Fibroblast of upper back skin (primary cell): ENCODE measurements at places on chromosomes 5 and 9.

GRCh38 chr5:135136546-135136945, 102.5 kb upstream of the PITX1 start:
- no peak for DNase-seq

DNA sequence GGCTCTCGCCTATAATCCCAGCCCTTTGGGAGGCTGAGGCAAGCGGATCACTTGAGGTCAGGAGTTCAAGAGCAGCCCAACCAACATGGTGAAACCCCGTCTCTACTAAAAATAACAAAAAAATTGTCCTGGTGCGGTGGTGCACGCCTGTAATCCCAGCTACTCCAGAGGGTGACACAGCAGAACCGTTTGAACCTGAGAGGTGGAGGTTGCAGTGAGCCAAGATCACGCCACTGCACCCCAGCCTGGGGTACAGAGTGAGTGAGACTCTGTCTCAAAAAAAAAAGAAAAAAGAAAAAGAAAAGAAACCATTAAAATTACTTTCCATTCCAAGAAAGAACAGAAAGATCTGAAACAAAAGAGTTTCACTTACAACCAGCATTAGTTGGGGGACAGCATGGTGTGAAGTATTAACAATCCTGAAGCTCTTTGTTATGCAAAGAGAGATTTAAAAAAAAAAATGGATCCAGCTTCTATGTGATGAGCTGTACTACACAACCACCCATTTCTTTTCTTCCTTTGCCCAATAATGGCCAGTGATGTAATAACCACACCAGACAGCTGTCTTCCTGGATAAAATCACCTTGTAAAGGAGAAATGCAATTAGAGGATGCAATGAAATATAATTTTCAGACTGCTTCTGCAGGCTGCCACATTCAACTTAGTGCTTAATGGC, 76.9 kb downstream of the MED27 start:
- DNase-seq: peak; percentile 22

- no peak for DNase-seq
Observed at GRCh38 chr9:133945314-133945975, 46.7 kb downstream of the VAV2 start.

DNA sequence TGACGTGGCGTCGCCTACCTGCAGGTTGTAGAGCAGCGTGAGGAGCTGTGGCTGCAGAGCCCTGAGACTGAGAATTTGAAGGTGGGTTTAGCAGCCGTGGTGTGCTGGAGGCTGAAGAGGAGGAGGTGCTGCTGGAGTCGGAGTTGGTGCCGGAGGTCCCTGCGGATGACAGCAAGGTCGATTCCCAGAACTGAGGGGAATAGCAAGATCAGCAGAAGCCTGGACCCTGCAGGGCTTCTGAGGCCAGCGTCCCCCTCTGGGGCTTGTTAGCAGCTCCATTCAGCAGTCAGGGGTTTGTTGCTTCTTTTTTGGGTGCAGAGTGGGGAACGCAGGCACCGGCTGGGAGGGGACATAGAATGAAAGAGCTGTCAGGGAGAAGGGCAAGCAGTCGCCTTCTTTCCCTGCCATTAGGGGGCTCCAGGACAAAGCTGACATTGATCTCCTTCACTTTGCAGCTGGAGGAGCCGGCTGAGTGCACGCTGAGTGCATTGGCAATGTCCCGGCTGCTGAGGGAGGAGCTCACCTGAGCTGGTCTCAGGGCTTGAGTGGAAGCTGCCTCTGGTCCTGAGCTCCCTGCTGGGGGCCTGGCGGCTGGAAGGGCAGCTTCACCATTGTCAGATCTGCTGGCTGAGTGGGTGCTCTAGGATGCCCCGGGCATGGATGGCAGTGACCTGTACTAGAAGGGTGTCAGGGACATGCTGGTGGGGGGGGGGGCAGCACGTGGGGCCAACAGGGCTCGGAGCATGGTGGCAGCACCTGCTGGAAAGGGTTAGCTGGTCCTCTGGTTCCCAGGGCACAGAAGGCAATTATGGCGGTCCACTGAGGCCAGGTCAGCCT, 20.8 kb downstream of the OBP2B start:
- no peak for DNase-seq

DNA sequence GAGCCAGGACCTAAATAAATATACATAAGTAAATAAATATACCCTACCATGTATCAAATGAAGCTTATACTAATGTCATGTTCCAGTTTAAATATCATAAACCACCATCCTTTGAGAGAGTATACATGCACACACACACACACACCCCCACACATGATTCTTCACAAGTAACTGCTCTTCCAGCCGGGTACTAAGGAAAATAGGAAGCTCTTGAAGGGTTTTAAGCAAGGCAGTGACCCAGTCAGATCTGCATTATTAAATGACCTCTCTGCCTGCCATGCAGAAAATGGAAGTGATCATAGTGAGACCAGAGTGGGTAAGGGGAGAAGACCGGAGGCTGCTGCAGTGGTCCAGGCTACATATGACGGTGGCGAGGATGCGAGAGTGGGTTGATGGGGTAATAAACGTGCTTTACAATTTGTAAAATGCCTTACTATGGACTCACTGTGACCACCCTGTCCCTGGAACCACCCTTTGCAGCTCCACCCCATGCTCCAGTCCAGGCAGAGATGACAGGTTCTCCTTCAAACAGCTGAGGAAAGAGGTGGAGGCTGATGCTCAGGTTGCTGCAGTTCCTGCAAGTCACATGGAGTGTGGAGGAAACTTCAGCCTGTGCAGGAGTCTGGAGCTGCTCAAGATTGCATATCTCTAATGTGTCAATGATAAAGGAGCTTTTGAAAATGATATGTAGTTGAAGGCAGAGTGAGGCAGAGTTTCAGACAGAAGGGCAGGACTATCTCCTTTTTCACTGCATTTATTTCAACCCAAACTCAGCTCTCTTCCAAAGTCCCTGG, 38.8 kb upstream of the NDFIP1 start:
- no peak for DNase-seq

DNA sequence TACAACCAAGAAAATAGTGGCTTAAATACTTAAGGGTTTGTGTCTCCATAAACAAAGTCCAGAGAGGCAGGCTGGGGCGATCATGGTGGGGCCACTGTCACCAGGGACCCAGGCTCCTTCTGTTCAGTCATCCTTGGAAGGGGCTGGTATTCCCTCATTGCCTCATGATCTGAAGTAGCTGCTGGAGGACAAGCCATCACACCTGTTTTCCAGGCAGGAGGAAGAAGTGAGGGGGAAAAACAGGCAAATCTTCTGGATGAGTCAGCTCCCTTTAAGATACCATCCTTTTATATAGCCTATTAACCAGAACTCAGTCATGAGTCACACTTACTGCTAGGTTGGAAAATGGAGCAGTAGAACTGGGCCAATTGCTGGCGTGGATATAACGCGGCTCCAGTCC, 92.3 kb downstream of the DAP start:
- no peak for DNase-seq

DNA sequence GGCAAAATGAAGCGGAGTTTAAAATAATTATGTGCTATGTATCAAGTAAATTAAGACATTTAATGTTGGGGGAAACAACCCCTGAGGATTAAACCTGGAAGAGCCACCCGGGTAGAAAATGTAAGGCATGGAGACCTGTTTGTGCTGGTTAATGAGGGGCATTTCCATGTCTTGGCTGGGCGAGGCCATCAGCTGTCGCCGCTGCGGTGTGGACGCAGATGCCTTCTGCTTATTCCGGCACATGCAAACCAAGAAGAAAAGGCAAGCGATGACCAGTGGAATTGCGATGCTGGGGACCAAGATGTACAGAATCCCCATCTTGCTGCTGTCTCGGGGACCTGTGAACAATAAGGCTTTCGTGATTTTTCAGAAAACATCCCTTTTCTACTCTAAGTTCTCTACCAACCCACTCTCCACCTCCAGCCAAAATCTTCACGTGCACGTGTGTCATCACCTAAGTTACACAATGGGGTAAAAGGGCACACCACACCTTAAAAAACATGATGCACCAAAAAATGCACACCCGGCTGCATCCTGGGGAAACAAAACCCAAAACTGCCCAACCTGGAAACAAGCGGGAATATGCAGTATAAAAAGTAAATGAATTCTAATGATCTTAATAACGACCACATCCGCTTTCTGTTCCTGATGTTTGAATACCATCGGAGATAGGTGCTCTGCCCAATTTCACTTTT, 223.5 kb downstream of the ROR2 start:
- DNase-seq: no peak

GRCh38 chr5:169347786-169348185, 46.8 kb upstream of the SLIT3 start:
- DNase-seq: peak; percentile 80

- DNase-seq: no peak
Observed at GRCh38 chr5:148915224-148915817, 88.9 kb downstream of the ADRB2 start.

DNA sequence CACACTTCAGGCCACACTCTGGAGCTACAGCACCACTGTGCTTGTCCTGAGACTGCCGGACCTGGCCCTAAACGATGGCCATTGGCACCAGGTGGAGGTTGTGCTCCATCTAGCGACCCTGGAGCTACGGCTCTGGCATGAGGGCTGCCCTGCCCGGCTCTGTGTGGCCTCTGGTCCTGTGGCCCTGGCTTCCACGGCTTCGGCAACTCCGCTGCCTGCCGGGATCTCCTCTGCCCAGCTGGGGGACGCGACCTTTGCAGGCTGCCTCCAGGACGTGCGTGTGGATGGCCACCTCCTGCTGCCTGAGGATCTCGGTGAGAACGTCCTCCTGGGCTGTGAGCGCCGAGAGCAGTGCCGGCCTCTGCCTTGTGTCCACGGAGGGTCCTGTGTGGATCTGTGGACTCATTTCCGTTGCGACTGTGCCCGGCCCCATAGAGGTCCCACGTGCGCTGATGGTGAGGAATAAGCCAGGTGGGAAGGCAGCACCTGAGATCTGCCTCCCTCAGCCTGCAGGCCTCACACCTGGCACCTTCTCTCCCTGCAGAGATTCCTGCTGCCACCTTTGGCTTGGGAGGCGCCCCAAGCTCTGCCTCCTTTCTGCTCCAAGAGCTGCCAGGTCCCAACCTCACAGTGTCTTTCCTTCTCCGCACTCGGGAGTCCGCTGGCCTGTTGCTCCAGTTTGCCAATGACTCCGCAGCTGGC, 14.7 kb downstream of the CRB2 start:
- DNase-seq: no peak

DNA sequence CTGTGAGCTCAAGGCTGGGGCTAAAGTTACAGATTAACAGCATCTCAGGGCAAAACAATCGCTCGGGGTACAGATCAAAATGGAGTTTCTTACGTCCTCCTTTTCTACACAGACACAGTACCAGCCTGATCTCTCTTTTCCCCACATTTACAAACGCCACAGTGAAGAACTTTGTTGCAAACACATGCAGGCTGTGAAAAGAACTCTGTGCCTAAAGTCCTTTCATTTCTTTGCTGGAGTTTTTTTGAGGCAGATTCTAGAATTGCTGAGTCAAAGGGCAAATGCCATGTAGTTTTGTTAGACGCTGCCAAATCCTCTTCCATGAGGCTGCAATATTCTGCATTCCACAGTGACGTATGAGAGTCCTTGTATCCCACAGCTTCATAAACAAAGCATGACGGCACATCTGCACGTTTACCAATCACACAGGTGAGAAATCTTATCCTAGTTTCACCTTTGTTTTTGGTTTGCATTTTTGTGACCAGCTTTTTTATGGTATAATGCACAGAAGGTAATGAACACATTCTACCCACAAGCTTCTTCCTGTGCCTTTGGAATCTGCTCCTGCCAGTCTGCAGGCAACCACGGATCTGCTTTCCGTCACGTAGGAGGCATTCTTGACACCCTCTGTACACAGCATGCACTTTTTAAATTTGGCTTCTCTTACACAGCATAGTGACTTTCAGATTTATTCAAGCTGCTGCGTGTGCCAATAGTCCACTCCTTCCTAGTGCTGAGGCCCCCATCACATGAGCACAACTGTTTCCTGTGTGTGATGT, 44.6 kb upstream of the LPCAT1 start:
- DNase-seq: peak; percentile 86

GRCh38 chr5:137750436-137750835, 3.7 kb downstream of the HNRNPA0 start:
- DNase-seq: no peak

GRCh38 chr9:38066914-38067858, 1.8 kb downstream of the SHB start:
- DNase-seq: no peak

- DNase-seq: no peak
Observed at GRCh38 chr9:130266236-130267098, 907 bp downstream of the HMCN2 start.

DNA sequence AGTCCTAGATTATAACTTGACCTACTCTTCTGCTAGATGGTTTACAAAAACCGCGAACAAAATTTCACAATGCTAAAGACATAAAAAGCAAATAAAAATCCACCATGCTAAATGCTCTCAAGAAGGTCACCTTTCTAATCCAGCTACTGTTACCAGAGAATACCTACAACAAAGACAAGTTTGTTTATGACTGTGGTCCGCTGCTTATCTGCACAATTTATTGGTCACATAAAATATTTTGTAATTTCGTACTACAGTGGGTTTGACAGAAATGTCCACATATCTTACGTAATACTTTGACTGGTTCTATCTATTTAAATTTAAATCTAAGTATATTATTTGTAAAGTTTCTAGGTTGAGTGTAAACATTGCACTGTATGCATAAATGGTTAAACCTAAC, 257.6 kb upstream of the ZNF608 start:
- no peak for DNase-seq
